Stimulated activated CD8-positive, alpha-beta memory T cell treated with anti-CD3 and anti-CD28 coated beads, Interleukin-7, amount 100 ng/mL, for 1 hour (primary cell): ENCODE measurements at places on chromosomes 12 and 14.

- no peak for DNase-seq
These were observed 49.9 kb upstream of the TBX3 start for GRCh38 chr12:114733919-114734318.

- no peak for DNase-seq
These were observed 355.5 kb downstream of the SNAPC1 start for GRCh38 chr14:62117751-62118105.

DNA sequence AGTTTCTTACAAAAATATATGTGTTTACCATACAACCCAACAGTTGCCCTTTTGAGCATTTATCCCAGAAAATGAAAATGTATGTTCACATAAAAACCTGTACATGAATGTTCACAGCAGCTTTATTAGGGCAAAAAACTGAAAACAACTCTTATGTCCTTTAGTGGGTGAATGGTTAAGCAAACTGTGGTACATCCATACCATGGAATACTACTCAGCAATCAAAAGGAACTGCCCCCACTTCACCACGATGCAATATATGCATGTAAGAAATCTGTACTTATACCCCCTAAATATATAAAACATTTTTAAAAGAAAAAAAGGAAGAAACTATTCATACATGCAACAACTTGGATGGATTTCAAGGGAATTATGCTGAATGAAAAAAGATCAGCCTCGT lies 6.7 kb upstream of the NEK9 start:
- DNase-seq = no peak

GRCh38 chr12:116241157-116241759 lies 36.2 kb downstream of the MED13L start:
- DNase-seq = no peak

GRCh38 chr14:44962334-44963043 lies 499 bp downstream of the TOGARAM1 start:
- DNase-seq = no peak

DNA sequence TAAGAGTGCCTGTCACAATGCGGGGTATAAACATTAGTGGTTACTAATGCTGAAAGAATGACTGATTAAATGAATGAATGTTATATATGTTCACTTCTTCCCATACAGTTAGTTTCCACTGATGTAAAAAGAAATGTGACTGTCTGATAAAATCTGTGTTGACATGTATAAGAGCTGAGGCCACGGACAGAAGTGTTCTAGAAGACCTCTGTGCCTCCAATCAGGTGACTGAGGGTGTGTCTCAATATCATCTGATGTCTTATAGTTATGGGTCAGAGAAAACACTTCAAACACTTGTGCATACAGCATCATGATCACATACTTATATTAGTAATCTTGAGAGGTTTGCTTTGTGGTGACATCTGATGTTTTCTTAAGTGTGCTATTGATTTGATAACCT lies 183.4 kb downstream of the TTC7B start:
- no peak for DNase-seq

GRCh38 chr12:124157406-124157805 lies 137.5 kb upstream of the RFLNA start:
- no peak for DNase-seq

DNA sequence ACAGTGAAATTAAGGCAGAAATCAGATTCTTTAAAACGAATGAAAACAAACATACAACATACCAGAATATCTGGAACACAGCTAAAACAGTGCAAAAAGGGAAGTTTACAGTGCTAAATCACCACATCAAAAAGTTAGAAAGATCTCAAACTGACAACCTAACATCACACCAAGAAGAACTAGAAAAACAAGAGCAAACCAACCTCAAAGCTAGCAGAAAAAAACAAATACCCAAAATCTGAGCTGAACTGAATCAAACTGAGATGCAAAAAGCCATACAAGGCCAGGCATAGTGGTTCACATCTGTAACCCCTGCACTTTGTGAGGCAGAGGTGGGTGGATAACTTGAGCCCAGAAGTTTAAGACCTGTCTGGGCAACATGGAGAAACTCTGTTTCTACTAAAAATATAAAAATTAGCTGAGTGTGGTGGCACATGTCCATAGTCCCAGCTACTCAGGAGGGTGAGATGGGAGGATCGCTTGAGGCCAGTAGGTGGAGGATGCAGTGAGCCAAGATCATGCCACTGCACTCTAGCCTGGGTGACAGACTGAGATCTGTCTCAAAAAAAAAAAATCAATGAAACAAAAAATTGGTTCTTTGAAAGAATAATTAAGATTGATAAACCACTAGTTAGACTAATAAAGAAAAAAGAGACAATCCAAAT lies 33.2 kb upstream of the LDHB start:
- no peak for DNase-seq

DNA sequence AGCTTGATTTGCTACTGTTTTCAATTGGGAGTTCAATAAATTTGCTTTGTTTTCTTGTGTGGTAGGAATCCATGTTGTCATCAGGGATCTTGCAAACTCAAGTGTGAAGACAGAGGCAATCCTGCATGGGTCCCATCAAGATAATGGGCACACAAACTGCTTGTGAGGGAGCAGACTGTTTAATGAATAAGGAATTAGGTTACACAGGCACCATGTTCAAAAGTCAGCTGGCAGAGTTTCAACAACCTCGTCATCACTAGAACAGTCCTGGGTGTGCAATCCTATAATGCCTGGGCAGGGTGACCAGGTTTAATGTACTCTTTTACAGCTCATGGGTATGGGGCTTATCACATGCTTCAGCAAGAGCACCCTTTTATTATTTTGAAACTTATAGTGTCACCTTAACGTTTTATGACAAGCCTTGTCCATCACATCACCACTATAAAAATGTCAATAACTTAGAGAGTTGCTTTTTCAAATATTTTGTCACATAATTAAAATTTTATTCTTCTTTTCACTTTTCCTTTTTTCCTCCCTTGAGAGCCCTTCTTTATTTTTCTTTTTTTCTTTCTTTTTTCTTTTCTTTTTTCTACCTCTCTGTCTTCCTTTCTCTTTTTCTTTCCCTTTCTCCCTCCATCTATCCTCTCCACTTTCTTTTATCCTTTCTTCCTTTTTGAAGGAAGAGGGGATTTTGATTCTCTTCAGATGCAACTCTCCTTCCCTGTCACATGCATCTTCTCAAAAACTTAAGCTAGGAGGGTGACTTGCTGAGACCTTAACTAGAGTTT lies 252.2 kb upstream of the ATP2B1 start:
- no peak for DNase-seq

GRCh38 chr12:14479004-14479403 lies 88.7 kb downstream of the PLBD1 start:
- no peak for DNase-seq

- no peak for DNase-seq
These were observed 113.4 kb downstream of the CAPZA3 start for GRCh38 chr12:18851271-18851670.

DNA sequence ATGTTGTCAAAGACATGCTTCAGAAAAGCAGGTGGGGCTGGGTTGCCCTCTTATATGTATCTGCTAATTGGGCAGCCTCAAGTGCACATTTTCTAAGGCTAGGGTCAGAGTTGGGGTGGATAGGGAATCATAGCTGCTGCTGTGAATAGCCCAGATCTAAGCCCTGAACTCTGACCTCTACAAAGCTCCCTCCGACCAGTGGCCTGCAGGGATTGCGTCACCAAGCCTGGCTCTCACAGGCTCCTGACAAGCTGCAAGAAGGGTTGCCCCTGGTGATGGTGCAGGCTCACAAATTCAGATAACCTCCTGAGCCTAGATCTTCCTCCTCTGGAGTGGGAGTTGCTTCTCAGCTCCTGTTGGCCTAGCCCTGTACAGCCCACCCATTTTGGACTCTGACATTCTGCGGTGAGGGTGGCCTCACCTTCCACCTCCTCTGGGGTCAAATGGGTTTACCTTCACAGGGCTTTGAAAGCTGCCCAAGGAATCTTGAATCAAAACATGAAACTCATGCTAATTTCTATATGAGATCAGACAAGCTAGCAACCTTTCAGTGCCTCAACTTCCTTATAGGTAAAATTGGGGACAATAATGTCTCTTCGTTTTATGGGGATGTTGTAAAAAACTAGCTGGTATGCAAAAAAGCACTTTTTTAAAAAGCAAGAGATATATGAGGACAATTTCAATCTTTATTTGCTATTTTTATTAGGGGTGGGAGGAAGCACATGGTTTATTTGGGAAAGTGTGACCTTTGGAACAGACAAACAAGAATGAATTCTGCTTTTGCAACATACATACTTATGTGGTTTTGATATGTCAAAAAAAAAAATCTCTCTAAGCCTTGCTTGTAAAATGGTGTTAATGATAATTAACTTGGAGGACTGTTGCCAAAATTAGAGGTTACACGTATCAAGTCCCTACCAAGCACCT lies 4.9 kb upstream of the SUSD6 start:
- no peak for DNase-seq

GRCh38 chr12:119154435-119154818 lies 24.3 kb upstream of the HSPB8 start:
- DNase-seq = no peak

DNA sequence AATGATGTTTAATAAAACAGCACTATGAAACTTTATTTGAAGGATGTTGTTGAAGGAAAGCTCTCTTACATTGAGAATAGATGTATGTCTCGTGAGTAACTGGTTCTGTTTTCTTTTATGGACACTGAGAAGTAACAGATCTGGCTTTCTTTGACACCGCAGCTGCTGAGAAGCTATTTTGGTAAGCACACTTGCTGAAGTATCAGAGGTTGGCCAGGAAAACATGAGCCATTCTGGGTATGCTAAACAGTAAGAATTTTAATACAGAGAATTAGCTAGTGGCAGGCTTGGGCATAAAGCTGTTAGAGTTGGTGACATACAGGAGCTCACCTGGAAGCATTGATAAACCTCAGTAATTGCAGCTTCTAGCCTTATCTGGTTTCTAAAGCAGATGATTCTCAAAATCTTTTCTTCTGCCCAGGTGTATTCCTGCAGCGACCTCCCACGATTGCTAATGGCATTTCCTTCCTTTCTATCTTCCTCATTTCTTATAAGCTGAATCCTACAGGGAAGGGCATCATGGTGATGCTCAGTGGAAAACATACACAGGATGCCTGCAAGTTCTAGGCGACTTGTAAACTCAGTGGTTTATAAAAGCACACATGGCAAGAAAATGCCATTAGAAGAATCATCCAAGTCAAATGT lies 291.6 kb upstream of the SLC16A7 start:
- no peak for DNase-seq

DNA sequence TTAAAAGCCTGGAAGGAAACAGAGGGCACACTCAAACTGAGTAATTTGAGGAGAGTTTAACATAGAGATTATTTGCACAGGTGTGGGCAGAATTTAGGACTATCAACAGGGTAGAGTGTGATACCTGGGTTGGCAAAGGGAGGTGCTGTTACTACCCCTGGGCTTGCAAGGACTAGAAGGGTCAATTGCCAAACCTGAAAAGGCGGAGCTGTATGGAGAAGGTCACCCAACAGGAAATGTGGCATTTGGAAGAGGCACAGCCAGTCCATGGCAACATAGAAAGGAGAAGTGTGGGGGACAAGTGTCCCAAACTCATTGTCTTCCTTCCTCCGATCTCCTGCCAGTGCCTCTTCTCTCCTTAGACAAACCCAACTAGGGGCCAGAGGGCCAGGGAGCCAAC lies 21.6 kb upstream of the MED13L start:
- DNase-seq = no peak

GRCh38 chr12:45336331-45336730 lies 120.4 kb downstream of the ANO6 start:
- DNase-seq = no peak

- DNase-seq = no peak
These were observed 12.9 kb upstream of the TRIM9 start for GRCh38 chr14:51107801-51108200.

- DNase-seq = no peak
These were observed 20.1 kb upstream of the PLEKHD1 start for GRCh38 chr14:69464379-69464778.

DNA sequence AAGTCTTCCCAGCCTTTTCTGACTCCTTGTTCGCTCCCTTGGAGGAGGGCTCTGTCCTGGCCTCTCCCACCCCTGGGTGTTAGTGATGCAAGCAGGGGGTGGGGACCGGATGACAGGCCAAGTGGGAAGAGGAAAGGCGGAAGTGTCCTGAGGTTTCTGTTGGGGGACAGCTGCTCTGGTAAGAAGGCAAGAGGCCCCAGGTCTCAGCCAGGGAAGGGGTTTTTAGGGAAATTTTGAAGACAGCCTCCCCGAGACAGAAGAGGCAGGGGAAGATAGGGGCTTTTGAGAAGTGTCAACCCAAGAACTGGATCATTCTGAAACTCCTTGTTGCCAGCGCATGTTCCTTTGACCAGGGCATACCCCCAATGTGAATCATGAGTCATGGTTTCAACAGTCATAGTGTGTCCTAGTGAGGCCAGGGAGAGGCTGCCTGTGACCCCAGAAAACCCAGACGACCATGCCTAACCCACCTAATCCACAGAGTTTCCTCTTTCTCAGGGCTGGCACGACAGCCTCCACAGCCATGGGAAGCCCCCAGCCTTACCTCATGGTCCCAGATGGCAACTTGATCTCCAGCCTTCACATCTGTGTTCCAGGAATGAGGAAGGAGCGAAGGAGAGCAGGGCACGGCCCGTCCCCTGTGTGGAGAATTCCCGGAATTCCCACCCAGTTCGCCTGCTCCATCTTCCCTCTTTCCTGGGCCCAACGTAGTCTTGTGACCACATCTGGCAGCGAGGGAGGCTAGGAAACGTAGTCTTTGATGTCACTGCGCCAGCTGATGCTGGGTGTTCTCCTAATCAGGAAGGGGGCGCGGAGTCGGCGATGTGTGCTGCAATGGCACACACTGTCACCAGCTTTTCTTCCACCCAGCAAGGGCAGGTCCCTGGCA lies 4.9 kb upstream of the GPR132 start:
- DNase-seq = no peak

DNA sequence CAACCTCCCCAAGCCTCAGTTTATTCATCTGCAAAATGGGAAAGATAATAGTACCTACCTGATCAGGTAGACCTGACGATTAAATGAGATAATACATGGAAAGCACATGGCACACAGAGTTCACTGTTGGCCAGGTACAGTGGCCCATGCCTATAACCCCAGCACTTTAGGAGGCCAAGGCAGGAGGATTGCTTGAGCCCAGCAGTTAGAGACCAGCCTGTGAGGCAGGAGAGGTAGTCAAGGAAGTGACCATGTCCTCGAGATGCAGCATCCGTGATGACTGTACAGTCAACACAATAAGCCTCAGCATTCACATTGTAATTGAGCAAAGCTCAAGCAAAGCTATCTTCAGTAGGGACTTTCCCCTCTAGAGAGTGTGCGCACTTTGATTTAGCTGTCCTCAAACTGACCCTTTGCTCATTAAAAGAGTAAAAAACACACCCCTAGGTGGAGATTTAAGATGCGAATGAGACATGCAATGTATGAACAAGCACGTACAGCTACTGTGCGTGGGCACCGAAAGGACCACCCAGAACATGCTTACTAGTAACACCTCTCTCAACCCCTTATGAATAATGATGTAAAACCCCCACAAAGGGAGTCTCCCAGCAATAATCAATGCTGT lies 9.9 kb downstream of the ISCU start:
- no peak for DNase-seq

- DNase-seq = no peak
These were observed 69.3 kb downstream of the SYT10 start for GRCh38 chr12:33370318-33370717.
